ENCODE measurements at places on chromosomes 5 and 9.

DNA sequence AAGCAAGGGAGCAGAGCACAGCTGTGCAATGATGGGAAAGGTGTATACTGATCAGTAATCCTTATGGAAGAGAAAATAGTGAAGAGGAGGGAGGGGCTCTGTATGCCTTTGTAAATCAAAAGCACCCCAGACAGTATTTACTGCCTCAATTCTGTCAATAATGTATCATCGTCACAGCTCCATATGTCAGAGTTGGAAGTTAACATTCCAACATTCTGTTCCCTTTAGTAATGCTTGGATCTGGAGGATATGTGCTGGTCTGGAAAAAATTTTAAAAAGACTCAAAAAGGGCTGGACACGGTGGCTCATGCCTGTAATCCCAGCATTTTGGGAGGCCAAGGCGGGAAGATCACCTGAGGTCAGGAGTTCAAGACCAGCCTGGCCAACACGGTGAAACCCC, 310.4 kb downstream of the ACTL7B start:
- H3K27me3 ChIP-seq, result peaks cover 4% of the 10 kb centered on the region
- no peak overlapping the region for H3K4me3 ChIP-seq
- H3K36me3 ChIP-seq, result no peaks in the 10 kb centered on the region
- no peaks in the 10 kb centered on the region for H3K4me1 ChIP-seq
- no peak overlapping the region for H3K27ac ChIP-seq

GRCh38 chr9:70753311-70753710, 338.9 kb upstream of the KLF9 start:
- peaks cover 19% of the 10 kb centered on the region for H3K27me3 ChIP-seq
- no peak for DNase-seq
- H3K4me3 ChIP-seq, result no peak overlapping the region
- H3K27ac ChIP-seq, result no peak overlapping the region
- H3K4me1 ChIP-seq, result no peaks in the 10 kb centered on the region

DNA sequence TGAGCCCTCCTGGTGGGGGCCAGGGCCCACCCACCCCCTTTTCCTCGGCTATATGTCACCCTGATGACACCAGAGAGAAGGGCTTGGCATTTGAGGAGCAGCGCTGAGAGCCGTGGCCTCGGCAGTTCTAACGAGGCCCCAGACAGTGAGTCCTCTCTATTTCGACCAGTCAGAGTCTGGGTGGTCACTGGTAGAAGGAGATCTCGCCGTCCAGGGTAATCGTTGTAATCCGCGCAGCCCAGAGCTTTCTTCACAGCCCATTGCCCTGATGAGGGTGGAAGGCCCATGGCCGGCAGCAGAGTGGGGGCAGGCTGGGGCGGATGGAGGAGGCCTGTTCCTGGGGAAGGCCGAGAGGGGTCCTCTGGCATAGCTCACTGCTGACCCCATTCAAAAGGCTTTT, 70.2 kb downstream of the PSMB7 start:
- H3K4me3 ChIP-seq, result no peak overlapping the region
- H3K27ac ChIP-seq, result no peak overlapping the region
- peaks cover 5% of the 10 kb centered on the region for H3K36me3 ChIP-seq
- no peaks in the 10 kb centered on the region for H3K27me3 ChIP-seq

DNA sequence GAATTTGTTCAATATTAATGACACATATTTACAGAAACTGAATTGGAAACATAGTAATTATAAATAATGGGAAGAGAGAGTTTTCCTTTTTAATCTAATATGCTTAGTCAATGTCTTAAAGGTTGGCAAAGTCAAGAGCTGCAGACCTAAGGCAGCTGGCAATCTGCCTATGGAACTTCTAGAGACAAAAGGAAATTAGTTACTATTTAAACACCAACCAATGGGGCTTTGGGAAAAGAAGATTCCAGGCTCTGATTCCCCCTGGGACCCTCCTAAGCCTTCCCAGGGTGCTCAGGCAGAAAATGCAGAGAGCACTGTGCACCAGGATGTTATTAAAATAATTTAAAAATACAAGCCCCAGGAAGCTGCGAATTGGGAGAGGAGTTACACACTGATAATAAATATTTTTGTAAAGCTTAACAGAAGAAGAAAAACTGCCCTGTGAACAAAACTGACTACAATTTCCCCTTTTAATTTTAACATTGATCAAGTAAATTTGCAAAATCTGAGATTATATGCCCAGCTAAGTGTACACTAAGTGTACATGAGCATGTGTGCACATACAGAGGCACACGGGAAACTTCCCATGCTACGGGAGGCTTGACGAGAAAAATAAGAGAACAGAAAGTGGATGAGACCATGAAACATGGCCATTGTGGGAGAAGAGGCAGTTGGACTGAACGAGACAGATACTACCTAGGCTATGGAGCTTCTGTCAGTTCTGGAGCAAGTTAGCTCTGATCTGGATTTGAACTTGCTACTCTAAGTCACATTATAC, 77.4 kb upstream of the ADAMTS16 start:
- H3K4me3 ChIP-seq, result no peak overlapping the region
- no peaks in the 10 kb centered on the region for H3K4me1 ChIP-seq
- DNase-seq, result no peak
- H3K27ac ChIP-seq, result no peak overlapping the region
- no peaks in the 10 kb centered on the region for H3K36me3 ChIP-seq
- H3K27me3 ChIP-seq, result no peaks in the 10 kb centered on the region

DNA sequence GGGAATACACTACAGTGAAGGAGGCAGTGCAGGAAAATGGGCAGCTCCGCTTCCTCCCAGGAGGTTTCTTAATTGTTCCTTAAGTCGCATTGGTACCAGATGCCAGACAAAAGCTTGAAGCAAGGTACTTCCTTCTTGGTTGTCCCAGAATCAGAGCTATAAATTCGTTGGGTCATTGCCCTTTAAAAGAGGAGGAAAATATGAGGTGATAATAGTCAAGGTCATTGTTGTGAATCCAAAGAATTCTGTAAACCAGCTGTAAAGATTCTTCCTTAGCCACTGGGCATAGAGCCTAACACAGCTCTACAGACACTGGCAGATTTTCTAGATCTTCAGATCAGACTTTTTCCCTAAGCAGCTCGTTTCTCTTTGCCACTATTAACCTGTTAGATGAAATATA, 444.1 kb upstream of the TLE4 start:
- no peak overlapping the region for H3K27ac ChIP-seq
- no peaks in the 10 kb centered on the region for H3K36me3 ChIP-seq
- no peaks in the 10 kb centered on the region for H3K27me3 ChIP-seq
- H3K4me3 ChIP-seq, result no peak overlapping the region
- H3K4me1 ChIP-seq, result no peaks in the 10 kb centered on the region

GRCh38 chr5:137995749-137996128, 37.1 kb downstream of the FAM13B start:
- H3K36me3 ChIP-seq, result peaks cover 52% of the 10 kb centered on the region
- no peak overlapping the region for H3K27ac ChIP-seq
- no peak overlapping the region for H3K4me3 ChIP-seq
- DNase-seq, result no peak
